ENCODE measurements at places on chromosomes 4 and X. TPM values are rescaled to one million over a fixed set of nuclear protein-coding genes. Genes with fewer than 3 reads are reported as not detected.

CYLC1 gene
- total RNA-seq = not detected

SYTL4 gene
- 39.3 TPM for total RNA-seq

FABP2 gene
- total RNA-seq = not detected

GNRHR gene
- not detected for total RNA-seq

SPANXN3 gene
- 2.4 TPM for total RNA-seq

CFP gene
- 2.9 TPM for total RNA-seq

RIPPLY1 gene
- total RNA-seq = not detected

RAB39B gene
- total RNA-seq = 3.6 TPM

DNA sequence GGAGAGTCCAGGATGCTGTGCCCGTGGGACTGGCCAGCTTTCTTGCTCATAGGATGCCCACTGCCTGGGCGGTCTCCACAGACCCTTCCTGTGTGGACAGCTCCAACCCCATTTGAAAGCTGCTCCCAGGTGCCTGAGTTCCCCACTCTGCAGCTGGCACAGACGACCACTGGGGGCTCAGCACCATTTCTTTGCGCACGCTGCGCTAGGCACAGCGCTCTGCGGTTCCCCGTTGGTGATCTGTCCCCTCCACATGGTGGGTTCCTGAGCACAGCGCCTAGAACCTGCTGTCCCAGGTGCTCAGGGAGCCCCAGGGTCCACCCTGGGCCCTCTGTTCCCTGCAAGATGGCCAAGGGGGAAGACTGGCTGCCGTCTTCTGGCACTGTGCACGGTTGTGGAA, 45.4 kb upstream of the AFAP1 start:
- H3K4me3 ChIP-seq = no peak overlapping the region
- no peaks in the 10 kb centered on the region for H3K4me1 ChIP-seq
- no peaks in the 10 kb centered on the region for H3K36me3 ChIP-seq
- H3K27me3 ChIP-seq = no peaks in the 10 kb centered on the region

DNA sequence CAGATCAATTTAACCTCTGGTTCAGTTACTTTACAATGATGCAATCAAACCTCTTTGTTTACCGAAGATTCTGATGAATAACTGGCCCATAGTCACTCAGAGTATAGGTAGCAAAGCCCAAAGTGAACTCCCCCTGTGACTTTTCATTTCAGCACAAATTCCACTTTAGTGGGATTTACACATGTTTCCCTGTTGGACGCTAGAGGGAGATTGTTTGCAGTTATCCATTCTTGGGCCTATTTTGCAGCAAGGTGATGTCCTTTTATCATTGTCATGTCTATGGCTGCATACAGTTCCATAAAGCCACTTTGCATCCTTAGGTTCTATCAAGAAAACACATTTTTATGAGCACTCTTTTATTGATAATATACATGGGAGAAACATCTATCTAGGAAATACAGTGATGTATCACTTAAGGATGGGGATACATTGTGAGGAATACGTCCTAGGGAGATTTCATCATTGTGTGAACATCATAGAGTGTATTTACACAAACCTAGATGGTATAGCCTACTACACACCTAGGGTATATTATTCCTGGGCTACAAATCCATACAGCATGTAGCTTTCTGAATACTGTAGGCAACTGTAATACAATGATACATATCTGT, 14.5 kb upstream of the DKK2 start:
- no peak overlapping the region for H3K4me3 ChIP-seq
- no peak for DNase-seq
- H3K36me3 ChIP-seq = no peaks in the 10 kb centered on the region
- H3K27ac ChIP-seq = no peak overlapping the region

DNA sequence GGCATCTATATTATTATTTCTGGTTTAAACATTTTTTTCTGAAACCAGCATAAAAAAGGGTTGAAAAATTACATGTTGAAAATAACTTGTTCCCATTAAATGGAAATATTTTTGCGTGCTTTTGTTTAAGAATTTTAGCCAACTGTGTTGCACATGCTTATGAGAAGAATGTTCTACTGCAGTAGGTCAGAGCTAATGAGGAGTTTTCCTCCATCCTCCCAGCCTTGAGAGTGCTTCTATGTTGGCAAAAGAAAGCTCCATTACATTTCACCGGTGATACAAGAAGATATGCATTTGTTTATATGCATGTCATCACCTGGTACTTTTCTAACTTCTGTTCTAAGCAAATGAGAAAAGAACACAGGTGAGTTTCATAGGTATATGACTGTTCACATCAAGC, 13.6 kb upstream of the TDO2 start:
- no peak overlapping the region for H3K4me3 ChIP-seq
- H3K4me1 ChIP-seq = no peaks in the 10 kb centered on the region
- no peak for DNase-seq
- H3K36me3 ChIP-seq = no peaks in the 10 kb centered on the region
- no peak overlapping the region for H3K27ac ChIP-seq

DNA sequence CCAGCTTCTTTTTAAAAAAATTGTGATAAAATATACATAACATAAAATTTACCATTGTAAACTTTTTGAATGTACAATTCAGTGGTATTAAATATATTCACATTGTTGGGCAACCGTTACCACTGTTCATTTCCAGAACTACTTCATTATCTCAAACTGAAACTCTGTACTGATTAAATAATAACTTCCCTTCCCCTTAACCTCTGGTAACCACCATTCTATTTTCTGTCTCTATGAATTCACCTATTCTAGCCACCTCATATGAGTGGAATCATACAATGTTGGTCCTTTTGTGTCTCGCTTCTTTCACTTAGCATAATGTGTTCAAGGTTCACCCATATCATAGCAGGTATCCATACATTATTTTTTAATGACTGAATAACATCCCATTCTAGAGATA, 8.3 kb downstream of the GPR50 start:
- DNase-seq = no peak
- no peaks in the 10 kb centered on the region for H3K27me3 ChIP-seq
- no peak overlapping the region for H3K4me3 ChIP-seq
- H3K36me3 ChIP-seq = no peaks in the 10 kb centered on the region

DNA sequence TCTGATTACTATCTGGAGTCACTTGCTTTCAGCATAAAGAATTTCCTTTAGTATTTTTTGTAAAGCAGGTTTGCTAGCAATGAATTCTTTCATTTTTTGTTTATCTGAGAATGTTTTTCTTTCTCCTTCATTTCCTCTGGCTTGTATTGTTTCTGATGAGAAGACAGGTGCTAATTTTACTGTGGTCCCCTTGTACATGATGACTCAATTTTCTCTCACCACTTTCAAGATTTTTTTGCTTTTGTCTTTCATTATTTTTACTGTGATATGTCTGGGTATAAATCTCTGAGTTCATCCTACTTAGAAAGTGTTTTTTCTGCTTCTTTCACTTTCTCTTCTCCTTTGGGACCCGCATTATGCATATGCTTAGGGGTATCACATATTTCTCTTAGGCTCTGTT, 62.6 kb downstream of the PKD2 start:
- H3K36me3 ChIP-seq = no peaks in the 10 kb centered on the region
- no peak overlapping the region for H3K4me3 ChIP-seq
- no peak for DNase-seq

DNA sequence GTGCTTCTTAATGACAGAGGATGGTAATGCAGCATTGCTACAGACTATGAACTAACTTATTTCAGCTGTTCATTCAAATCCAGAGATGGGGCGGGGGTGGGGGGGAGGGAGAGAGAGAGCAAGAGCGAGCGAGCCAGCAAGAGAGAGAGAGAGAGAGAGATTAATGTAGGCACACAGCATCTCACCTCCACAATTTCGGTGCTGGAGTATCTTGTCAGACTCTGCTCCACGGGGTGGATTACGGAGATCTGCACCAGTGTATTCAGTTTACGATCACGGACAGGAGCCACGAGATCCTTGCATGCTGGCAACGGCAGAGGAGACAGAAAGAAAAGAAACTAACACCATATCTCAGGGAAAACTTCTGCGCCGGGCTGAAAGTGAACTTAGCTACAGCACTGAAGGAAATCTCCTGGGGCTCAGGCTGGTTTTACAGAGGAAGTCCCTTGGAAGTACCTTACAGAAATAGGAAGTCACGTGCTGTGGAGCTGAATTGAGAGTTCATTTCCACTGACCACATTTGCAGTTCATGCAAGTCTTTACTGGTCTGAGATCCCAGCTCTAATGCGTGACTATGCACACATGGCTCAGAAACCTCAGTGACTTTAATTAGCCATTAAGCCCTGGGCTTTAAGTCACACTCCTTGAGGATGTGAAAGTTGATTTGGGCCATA, 440.9 kb downstream of the INPP4B start:
- DNase-seq = peak; percentile 50
- no peaks in the 10 kb centered on the region for H3K36me3 ChIP-seq
- no peaks in the 10 kb centered on the region for H3K4me1 ChIP-seq
- H3K4me3 ChIP-seq = peak overlapping the region; percentile 37

DNA sequence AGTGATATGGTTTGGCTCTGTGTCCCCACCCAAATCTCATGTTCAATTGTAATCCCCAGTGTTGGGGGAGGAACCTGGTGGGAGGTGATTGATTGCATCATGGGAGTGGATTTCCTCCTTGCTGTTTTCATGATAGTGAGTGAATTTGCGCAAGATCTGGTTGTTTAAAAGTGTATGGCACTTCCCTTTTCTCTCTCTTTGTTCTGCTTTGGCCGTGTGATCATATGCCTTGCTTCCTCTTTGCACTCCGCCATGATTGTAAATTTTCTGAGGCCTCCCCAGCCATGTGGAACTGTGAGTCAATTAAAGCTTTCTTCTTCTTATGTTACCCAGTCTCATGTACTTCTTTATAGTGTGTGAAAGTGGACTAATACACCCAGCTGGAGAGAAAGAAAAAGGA, 113.0 kb upstream of the AADAT start:
- no peak overlapping the region for H3K27ac ChIP-seq
- no peaks in the 10 kb centered on the region for H3K4me1 ChIP-seq
- no peaks in the 10 kb centered on the region for H3K36me3 ChIP-seq

DNA sequence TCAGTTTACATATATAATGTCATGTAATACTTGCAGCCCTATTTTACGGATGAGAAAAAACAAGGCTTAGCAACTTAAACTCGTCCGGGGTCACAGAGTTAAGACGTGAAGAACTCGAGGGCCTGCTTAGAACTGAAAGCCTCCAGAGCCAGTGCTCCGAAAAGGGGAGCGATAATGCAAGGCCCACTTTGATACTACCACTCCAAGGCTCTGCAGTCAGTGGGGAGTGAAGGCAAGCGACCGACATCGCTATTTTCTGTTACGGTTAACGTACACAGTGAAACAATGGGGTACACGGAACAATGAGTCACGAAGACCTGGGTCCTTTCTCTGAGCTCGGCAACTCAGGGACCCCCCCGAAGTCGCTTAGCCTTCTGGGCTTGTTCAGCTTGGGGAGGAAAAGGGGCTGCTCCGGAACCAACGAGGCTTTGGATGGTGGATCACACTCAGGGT, 965 bp downstream of the PPA2 start:
- no peak for DNase-seq
- H3K27me3 ChIP-seq = no peaks in the 10 kb centered on the region
- H3K4me3 ChIP-seq = peak overlapping the region; percentile 69

DNA sequence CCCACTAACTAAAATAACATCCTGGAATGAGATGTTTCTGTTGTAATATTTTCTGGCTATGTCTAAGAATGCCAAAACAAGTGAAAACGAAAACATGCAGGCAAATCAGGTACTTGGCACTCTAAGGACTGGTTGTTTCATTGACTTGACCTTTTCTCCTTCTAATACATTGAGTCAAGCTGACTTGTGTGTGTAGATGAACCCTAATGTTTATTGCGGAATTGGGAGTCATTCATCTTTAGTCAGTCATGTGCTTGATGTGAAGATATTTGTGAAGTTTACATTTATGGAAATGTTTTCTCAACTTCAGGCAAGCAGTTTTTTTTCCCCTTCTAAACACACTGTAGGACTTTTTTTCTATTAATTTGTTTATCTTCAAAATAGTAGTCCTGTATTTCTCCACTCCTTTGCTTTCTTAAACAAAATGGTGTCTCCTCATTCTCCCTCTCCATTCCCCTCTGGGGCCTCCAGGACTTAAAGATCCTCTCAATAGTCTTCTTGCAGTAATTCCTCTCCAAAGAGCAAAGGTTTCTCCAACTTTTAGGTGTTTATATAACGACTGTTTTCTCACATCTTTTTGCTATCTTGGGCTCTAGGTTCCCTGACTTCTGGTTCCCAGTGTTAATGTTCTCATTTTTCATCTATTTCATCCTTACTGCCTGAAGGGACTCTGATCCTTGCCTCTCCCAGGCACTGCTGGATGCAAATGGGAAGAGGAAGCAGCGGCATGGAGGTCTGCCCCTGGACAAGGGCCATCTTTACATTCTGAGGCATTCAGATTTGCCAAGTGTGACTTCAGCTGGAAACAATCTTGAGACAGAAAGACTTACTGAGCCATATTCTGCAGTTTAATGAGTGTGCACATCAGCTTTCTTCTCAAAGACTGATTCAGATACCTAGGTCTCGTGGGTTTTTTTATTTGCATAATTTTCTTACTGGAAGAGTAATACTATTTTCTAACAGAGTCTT, 166.4 kb downstream of the ARHGAP6 start:
- H3K36me3 ChIP-seq = no peaks in the 10 kb centered on the region
- no peaks in the 10 kb centered on the region for H3K4me1 ChIP-seq
- no peak for DNase-seq

DNA sequence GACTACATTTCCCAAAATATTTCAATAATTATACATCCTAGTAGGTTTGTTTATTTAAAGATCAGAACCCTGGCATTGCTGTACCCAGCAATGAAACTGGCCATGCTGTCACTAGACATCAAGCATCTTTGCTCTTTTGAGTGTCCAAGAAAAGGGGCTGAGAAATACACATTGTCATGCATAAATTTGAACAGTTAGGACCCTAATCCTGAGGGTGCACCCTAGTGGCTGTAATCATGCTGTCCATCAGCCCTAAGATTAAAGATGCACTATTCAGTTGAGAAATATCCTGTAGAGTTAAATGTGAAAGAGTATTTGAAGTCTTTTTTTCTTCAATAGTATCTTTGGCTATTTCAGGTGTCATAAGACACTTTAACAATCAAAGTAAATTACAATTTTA, 108.8 kb downstream of the NFKB1 start:
- H3K4me3 ChIP-seq = no peak overlapping the region
- H3K36me3 ChIP-seq = no peaks in the 10 kb centered on the region
- no peaks in the 10 kb centered on the region for H3K27me3 ChIP-seq
- DNase-seq = no peak

GRCh38 chrX:154600759-154601374, 15.9 kb downstream of the CTAG1A start:
- no peak overlapping the region for H3K27ac ChIP-seq
- no peaks in the 10 kb centered on the region for H3K27me3 ChIP-seq
- DNase-seq = no peak
- no peak overlapping the region for H3K4me3 ChIP-seq
